ENCODE measurements at places on chromosomes 16 and 17. TPM values are rescaled to one million over a fixed set of nuclear protein-coding genes. Genes with fewer than 3 reads are reported as not detected.

CLEC16A gene
- polyA plus RNA-seq = 12.3 TPM

SCN4A gene
- polyA plus RNA-seq = not detected

FBXW10B gene
- not detected for polyA plus RNA-seq

MED9 gene
- 16.6 TPM for polyA plus RNA-seq

RAB34 gene
- 7.1 TPM for polyA plus RNA-seq

PPL gene
- polyA plus RNA-seq = 0.11 TPM

CEMP1 gene
- 3.0 TPM for polyA plus RNA-seq

GRCh38 chr17:77258638-77259037, 117.9 kb downstream of the SEC14L1 start:
- no peak overlapping the region for H3K4me3 ChIP-seq
- no peaks in the 10 kb centered on the region for H3K4me1 ChIP-seq
- no peak overlapping the region for H3K27ac ChIP-seq
- H3K27me3 ChIP-seq = no peaks in the 10 kb centered on the region
- no peaks in the 10 kb centered on the region for H3K36me3 ChIP-seq

DNA sequence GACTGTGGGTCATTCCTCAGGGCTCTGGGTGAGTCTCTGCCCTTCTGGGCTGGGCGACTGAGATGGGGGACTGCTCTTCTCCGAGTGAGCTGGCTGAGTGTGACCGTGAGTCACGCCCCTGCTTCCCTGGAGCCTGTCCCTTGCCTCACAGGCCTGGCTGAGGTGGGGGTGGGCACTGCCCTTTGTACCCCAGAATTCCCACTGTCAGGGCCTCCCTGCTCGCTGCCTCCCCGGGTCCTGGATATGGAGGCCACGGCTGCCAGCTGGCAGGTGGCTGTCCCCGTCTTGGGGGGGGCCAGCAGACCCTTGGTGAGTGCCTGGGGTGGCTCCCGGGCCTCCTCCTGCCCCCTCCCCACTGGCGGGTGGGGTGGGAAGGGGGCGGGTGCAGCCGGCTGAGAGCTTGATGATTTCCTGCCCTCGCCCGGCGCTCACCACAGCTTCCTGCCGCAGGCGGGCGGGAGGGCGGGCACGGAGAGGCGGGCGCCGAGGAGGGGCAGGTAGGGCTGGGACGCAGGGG, at the start of gene LAT:
Gene LAT (plus strand): TSS at position 434 of the 517 bp plus-strand sequence. CDS start 366 bp downstream, outside the sequence.
- peaks cover 34% of the 10 kb centered on the region for H3K36me3 ChIP-seq
- peak within 1 kb of the TSS; percentile 85 for H3K4me3 ChIP-seq
- H3K4me1 ChIP-seq = peaks cover 65% of the 10 kb centered on the region
- H3K27ac ChIP-seq = peak within 1 kb of the TSS; percentile 80

- no peak overlapping the region for H3K27ac ChIP-seq
- H3K4me1 ChIP-seq = peaks cover 24% of the 10 kb centered on the region
- H3K4me3 ChIP-seq = peak overlapping the region; percentile 55
- peaks cover 21% of the 10 kb centered on the region for H3K36me3 ChIP-seq
- no peaks in the 10 kb centered on the region for H3K27me3 ChIP-seq
These were observed 329 bp upstream of the NLE1 start for GRCh38 chr17:35142467-35142796.

GRCh38 chr17:81128774-81129173, 36.5 kb upstream of the PVALEF start:
- no peak for DNase-seq
- no peaks in the 10 kb centered on the region for H3K4me1 ChIP-seq
- no peak overlapping the region for H3K4me3 ChIP-seq
- no peak overlapping the region for H3K27ac ChIP-seq
- H3K27me3 ChIP-seq = no peaks in the 10 kb centered on the region
- H3K36me3 ChIP-seq = no peaks in the 10 kb centered on the region

DNA sequence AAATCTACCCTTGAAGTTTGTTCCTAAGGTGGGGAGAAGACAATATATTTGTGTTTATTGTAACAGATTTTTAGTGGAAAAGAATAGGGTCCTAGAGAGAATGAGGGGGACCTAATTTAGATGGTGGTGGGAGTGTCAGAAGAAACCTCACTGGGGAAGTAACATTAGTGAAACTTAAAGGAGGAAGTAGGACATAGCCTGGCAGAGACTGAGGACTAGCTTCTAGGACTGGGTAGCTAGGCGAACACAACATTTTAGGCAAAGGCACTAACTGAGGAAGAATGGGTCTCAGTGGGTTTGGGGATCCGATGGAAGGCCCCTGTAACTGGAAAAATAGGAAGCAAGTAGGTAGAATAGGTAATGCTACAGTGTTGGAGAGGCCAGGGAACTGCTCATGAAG, 4.2 kb upstream of the ARL2BP start:
- peaks cover 13% of the 10 kb centered on the region for H3K4me1 ChIP-seq
- H3K27me3 ChIP-seq = no peaks in the 10 kb centered on the region
- H3K36me3 ChIP-seq = peaks cover 24% of the 10 kb centered on the region
- no peak overlapping the region for H3K27ac ChIP-seq
- no peak overlapping the region for H3K4me3 ChIP-seq

- no peak overlapping the region for H3K4me3 ChIP-seq
- peaks cover 36% of the 10 kb centered on the region for H3K36me3 ChIP-seq
- H3K27me3 ChIP-seq = no peaks in the 10 kb centered on the region
- no peak for DNase-seq
- peaks cover 18% of the 10 kb centered on the region for H3K4me1 ChIP-seq
These were observed 2.0 kb upstream of the NTAN1 start for GRCh38 chr16:15057681-15058417.

DNA sequence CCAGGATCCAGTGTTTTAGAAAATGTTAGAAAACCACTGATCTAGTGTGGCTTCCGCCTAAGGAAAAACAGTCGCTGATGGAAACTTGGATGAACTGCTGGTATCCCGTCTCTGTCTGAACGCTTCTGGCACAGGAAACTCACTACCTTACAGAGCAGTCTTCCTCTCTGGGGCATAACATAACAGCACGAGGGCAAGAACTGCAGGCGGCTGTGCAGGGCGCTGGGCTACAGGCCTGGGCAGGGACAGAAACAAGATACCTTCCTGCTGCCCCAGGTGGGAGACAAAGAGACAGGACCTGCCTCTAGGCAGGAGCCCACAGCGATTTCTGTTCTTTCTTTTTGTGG, 10.5 kb downstream of the MXRA7 start:
- H3K36me3 ChIP-seq = no peaks in the 10 kb centered on the region
- no peaks in the 10 kb centered on the region for H3K4me1 ChIP-seq
- no peak for DNase-seq
- H3K27me3 ChIP-seq = no peaks in the 10 kb centered on the region
- H3K4me3 ChIP-seq = no peak overlapping the region
- no peak overlapping the region for H3K27ac ChIP-seq

GRCh38 chr17:76531486-76532038, 5.9 kb downstream of the CYGB start:
- peaks cover 20% of the 10 kb centered on the region for H3K4me1 ChIP-seq
- H3K36me3 ChIP-seq = no peaks in the 10 kb centered on the region
- H3K27ac ChIP-seq = no peak overlapping the region
- H3K4me3 ChIP-seq = no peak overlapping the region

- H3K27ac ChIP-seq = no peak overlapping the region
- no peak overlapping the region for H3K4me3 ChIP-seq
- peaks cover 20% of the 10 kb centered on the region for H3K36me3 ChIP-seq
These were observed 1.2 kb upstream of the IGSF6 start for GRCh38 chr16:21653571-21653970.

DNA sequence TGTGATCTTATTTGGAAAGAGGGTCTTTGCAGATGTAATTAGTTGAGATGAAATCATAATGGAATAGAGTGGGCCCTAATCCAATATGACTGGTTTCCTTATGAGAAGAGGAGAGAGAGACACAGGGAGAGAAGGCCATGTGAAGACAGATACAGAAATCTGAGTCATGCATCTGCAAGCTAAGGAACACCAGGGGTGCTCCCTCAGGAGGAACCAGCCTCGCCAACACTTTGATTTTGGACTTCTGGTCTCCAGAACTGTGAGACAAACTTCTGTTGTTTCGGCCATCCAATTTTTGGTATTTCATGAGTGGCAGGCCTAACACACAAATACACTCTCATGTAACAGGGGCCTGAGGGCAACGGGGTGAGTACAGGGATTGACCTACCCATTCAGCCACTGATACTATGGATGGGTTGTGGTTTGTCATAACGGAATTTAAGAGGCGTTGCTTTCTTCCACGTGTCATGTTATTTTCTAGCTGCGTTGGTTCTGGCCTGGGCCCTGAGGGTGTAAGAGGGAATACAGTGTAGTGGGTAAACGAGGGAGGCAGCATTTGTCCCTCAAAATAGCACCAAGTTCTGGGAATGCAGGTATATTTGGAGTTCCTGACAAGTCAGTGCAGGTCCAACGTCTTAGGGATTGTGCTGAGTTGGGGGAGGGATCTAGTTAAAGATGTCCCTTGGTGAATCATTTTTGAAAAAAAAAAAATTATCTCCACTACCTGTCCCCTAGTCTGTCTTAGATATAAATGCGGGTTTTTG, 17.7 kb downstream of the PLCG2 start:
- DNase-seq = no peak
- H3K4me3 ChIP-seq = no peak overlapping the region
- no peaks in the 10 kb centered on the region for H3K27me3 ChIP-seq

DNA sequence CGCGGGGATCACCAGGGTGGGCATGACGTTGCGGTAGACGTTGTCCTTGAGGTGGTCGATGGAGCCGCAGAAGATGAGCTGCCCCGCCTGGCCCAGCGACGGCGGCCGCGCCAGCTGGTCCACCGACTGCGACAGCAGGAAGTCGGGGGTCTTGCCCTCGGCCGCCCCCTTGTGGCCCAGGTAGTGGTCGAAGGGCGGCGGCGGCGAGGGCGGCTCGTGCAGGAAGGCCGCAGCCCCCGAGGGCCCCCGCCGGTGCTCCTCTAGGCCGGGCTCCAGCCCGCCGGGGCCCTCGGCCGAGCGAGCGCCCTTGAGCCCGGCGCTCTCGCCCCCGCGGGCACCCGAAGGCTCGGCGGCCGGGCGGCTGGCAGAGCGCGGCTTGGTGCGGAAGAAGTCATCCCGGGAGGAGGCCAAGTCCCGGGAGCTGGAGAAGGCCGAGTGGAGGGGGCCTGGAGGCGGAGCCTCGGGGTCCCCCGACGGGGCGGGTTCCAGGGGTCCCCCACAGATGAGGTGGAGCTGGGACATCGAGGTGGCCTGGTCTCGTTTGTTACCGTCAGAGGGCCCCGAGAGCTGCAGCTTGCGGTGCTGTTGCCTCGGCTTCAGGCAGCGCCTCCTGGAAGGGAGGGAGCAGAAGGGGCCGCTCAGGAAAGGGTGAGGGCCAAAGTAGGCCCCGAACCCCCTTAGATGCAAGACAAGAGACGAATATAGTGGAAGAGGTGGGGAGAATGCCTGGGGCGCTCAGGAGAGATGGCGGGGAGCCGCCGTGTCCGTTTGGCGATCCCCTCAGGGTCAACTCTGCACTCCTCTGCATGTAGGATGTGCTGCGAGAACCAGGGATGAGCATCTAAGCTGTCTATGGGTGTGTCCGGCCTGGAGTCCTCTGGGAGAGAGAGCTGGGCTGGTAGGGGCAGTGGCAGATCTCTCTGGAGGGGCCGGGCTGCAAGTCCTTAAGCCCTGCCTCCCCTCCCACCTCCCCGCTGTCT, 8.8 kb downstream of the FAM171A2 start:
- no peak overlapping the region for H3K27ac ChIP-seq
- H3K4me3 ChIP-seq = no peak overlapping the region
- H3K4me1 ChIP-seq = peaks cover 7% of the 10 kb centered on the region
- DNase-seq = peak; percentile 50

DNA sequence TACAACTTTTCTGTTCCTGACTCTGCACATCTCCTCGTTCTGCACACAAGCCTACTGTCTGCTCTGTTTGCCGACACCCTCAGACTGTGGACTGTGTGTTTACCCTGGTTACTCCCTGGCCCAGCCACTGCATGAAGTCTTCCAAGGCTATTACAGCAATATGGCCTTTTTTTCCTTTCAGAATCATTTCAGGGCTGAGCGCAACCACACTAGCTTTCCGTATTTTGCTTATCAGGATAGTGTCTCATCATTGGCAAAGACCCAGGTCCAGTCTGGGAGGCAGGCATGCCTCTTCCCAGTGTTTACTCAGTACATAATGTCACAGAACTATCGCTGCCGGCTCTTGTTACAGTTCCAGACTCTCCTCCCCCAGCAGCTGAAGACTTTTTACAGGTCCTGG, 10.1 kb downstream of the DNAH9 start:
- no peak for DNase-seq
- H3K36me3 ChIP-seq = no peaks in the 10 kb centered on the region
- H3K4me1 ChIP-seq = no peaks in the 10 kb centered on the region
- H3K4me3 ChIP-seq = no peak overlapping the region
- H3K27ac ChIP-seq = no peak overlapping the region
- no peaks in the 10 kb centered on the region for H3K27me3 ChIP-seq

- H3K36me3 ChIP-seq = no peaks in the 10 kb centered on the region
- no peak for DNase-seq
- H3K4me1 ChIP-seq = peaks cover 10% of the 10 kb centered on the region
- H3K27ac ChIP-seq = peak overlapping the region; percentile 56
- H3K4me3 ChIP-seq = peak overlapping the region; percentile 50
These were observed 25.1 kb upstream of the SLC47A1 start for GRCh38 chr17:19508577-19508867.

DNA sequence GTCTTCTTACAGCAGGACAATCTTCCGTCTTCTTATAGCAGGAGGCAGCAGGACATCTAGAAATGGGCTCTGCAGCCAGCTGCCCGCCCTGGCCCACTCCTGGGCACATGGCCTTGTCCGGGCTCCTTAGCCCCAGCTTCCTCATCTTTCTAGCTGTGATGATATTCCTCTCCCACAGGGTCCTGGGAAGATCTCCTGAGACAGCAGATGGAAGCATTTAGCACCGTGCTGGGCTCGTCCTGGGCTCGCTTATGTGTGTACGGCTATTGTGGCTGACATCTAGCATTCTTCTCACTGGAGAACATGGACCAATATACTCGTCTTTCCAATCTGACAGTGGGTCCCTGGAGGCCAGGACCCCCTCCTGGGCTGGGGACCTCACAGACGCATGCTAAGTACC, 48.5 kb downstream of the TIMM22 start:
- no peaks in the 10 kb centered on the region for H3K27me3 ChIP-seq
- peaks cover 23% of the 10 kb centered on the region for H3K36me3 ChIP-seq
- no peak overlapping the region for H3K27ac ChIP-seq

GRCh38 chr17:49197346-49197998, 12.9 kb downstream of the GNGT2 start:
- no peak overlapping the region for H3K27ac ChIP-seq
- DNase-seq = no peak
- H3K4me3 ChIP-seq = no peak overlapping the region
- no peaks in the 10 kb centered on the region for H3K36me3 ChIP-seq
- no peaks in the 10 kb centered on the region for H3K27me3 ChIP-seq

GRCh38 chr17:35765086-35765710, 4.5 kb downstream of the C17orf50 start:
- peaks cover 11% of the 10 kb centered on the region for H3K4me1 ChIP-seq
- H3K27ac ChIP-seq = no peak overlapping the region
- H3K4me3 ChIP-seq = no peak overlapping the region
- DNase-seq = no peak
- no peaks in the 10 kb centered on the region for H3K27me3 ChIP-seq

DNA sequence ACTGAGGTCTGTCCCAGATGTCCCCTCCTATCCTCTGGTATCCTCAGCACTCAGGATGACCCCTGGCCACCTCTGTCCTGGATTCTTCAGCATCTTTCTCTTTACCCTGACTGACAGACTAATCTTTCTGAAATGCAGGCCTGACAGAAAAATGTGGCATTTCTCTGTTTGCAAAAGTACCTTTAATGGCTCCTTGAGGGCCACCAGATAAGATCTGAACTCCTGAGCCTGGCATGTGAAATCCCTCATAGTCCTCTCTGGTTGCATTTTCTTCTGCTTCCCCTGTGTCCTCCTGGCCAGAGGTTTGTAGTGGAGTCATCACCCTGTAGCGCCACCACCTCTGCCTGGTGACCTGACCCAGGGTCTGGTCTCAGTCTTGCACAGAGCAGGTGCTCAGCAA, 2.0 kb upstream of the ELMO3 start:
- H3K27me3 ChIP-seq = no peaks in the 10 kb centered on the region
- no peak for DNase-seq
- H3K4me1 ChIP-seq = peaks cover 19% of the 10 kb centered on the region
